ENCODE measurements at places on chromosomes 12 and 14.

- H3K4me3 ChIP-seq = no peak overlapping the region
- no peak for DNase-seq
- no peaks in the 10 kb centered on the region for H3K36me3 ChIP-seq
- no peak overlapping the region for H3K27ac ChIP-seq
These were observed 25.5 kb upstream of the COX6A1 start for GRCh38 chr12:120412421-120412820.

DNA sequence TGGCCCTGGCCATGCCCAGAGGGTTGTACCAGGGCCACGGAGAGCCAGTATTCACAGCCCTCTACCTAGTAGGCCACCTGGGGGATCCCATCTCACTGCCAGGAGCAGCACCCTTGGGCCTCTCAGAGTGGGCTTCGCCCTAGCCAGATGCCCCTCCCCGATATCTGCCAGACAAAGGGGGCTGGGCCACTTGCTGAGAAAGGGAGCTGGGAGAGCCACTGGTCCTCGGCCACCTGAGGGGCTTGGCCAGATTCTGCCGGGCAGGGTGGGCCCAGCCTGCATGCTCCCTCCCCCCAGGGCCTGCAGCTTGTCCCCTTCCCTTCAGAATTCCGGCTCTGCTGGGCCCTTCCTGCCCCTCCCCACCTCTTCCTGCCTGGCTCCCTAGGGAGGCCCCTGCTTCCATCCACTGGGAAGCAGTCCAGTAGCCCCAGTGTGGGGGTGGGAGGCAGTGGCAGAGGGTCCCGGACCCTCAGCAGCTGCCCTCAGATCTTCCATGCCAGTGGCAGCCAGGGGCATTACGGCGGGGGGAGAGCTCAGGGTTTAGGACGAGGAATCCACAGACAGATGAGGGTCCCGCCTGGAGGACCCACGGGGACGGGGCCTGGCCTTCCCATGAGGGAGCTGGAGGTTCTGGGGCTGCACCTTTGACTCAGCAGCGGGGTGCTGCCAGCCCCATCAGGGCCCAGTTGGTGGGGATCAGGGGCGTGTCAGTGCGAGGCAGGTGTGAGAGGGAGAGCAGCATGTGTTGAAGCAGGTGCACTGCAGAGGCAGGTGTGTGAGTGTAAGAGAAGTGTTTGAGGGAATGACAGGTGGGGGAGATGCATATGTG is 2.4 kb downstream of the CRIP2 start:
- peak overlapping the region; percentile 34 for H3K4me3 ChIP-seq
- H3K36me3 ChIP-seq = peaks cover 4% of the 10 kb centered on the region
- H3K4me1 ChIP-seq = peaks cover 24% of the 10 kb centered on the region
- peaks cover 20% of the 10 kb centered on the region for H3K27me3 ChIP-seq
- no peak for DNase-seq
- H3K27ac ChIP-seq = no peak overlapping the region

DNA sequence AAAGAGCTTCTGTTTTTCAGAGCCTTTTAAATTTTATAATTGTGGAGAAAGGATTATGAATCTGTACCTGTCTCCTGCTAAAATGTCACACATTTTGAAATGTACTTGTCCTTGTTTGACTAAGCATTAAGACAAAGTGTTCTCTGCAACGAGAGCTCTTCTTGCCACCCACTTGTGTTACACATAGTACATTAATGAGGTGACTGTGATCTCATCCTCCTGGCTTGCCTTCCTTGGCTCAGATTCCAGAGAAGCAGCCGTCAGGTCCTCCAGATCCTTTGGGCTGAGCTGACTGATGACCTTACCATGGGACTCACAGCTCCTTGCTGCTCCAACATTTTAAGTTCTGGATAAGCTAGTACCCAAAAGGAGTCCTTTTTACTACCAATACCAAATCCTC is 81.4 kb downstream of the BBS10 start:
- no peaks in the 10 kb centered on the region for H3K36me3 ChIP-seq
- no peak for DNase-seq
- H3K27ac ChIP-seq = no peak overlapping the region
- no peak overlapping the region for H3K4me3 ChIP-seq

- no peak overlapping the region for H3K4me3 ChIP-seq
- DNase-seq = no peak
- no peak overlapping the region for H3K27ac ChIP-seq
- no peaks in the 10 kb centered on the region for H3K36me3 ChIP-seq
- no peaks in the 10 kb centered on the region for H3K27me3 ChIP-seq
These were observed 34.2 kb downstream of the ABCC9 start for GRCh38 chr12:21906919-21907493.

GRCh38 chr12:115588131-115588530 is 689.4 kb downstream of the MED13L start:
- H3K27me3 ChIP-seq = peaks cover 6% of the 10 kb centered on the region
- DNase-seq = no peak
- H3K27ac ChIP-seq = no peak overlapping the region
- H3K4me3 ChIP-seq = no peak overlapping the region
- no peaks in the 10 kb centered on the region for H3K4me1 ChIP-seq

GRCh38 chr12:80935111-80935510 is 2.6 kb downstream of the LIN7A start:
- H3K27me3 ChIP-seq = peaks cover 30% of the 10 kb centered on the region
- H3K36me3 ChIP-seq = peaks cover 5% of the 10 kb centered on the region
- no peak for DNase-seq
- H3K4me3 ChIP-seq = no peak overlapping the region

GRCh38 chr14:54182419-54183045 is 214.3 kb upstream of the CDKN3 start:
- H3K36me3 ChIP-seq = no peaks in the 10 kb centered on the region
- no peak for DNase-seq
- H3K27me3 ChIP-seq = peaks cover 42% of the 10 kb centered on the region
- no peak overlapping the region for H3K4me3 ChIP-seq
- no peaks in the 10 kb centered on the region for H3K4me1 ChIP-seq
- no peak overlapping the region for H3K27ac ChIP-seq

GRCh38 chr12:3213188-3213587 is 136.0 kb downstream of the TSPAN9 start:
- H3K27me3 ChIP-seq = peaks cover 8% of the 10 kb centered on the region
- no peak for DNase-seq
- no peaks in the 10 kb centered on the region for H3K4me1 ChIP-seq
- no peaks in the 10 kb centered on the region for H3K36me3 ChIP-seq
- no peak overlapping the region for H3K27ac ChIP-seq

DNA sequence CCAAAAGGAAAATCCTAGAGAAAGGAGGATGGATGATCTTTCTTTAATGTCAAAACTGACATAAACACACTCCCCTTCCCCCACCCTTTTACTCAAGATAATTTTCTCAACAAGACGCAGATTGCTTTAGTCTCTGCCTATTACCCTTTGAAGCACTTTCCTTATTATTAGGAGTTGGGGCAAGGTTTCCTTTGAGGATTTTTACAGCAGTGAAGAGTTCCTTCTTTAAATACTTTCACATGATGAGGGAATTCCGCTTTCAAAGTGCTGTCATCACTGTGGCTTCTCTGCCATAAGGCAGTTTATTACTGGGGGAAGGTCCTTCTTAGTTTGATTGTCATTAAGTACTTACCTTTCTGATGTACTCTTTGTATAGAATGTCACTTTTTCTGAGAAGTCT is 172.1 kb downstream of the MSRB3 start:
- DNase-seq = no peak
- H3K4me1 ChIP-seq = no peaks in the 10 kb centered on the region
- H3K27me3 ChIP-seq = peaks cover 15% of the 10 kb centered on the region
- H3K27ac ChIP-seq = no peak overlapping the region

GRCh38 chr12:64673490-64674169 is 63.3 kb downstream of the RASSF3 start:
- H3K36me3 ChIP-seq = no peaks in the 10 kb centered on the region
- no peak for DNase-seq
- H3K4me1 ChIP-seq = peaks cover 92% of the 10 kb centered on the region
- H3K4me3 ChIP-seq = peak overlapping the region; percentile 92

DNA sequence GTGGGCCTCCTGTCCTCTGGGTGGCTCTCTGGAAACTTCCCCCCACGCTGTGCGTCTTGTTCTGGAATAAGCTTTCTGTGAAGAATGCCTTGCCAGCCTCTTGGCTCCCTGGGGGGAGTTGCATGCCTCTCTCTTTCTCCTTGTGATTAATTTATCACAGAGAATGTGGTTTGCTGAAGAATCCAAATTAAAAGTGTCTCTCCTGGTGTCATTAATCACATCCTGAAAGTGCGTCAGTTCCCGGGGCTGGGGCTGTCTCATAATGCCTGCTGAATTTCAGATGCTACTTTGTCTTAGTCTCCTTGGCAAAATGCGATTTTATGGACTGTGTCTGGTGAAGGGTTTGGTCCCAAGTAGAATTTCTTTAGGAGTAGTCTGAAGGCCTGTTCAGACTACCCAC is 787.7 kb upstream of the TMEM132C start:
- DNase-seq = no peak
- no peaks in the 10 kb centered on the region for H3K36me3 ChIP-seq
- no peak overlapping the region for H3K27ac ChIP-seq
- H3K4me1 ChIP-seq = no peaks in the 10 kb centered on the region

- H3K27me3 ChIP-seq = peaks cover 8% of the 10 kb centered on the region
- no peaks in the 10 kb centered on the region for H3K36me3 ChIP-seq
- no peak overlapping the region for H3K27ac ChIP-seq
- H3K4me1 ChIP-seq = no peaks in the 10 kb centered on the region
- H3K4me3 ChIP-seq = no peak overlapping the region
These were observed 19.9 kb upstream of the ADAMTS20 start for GRCh38 chr12:43571885-43572284.

- H3K27ac ChIP-seq = no peak overlapping the region
- H3K27me3 ChIP-seq = no peaks in the 10 kb centered on the region
- no peaks in the 10 kb centered on the region for H3K36me3 ChIP-seq
- no peak overlapping the region for H3K4me3 ChIP-seq
- no peak for DNase-seq
These were observed 21.4 kb downstream of the ABCB9 start for GRCh38 chr12:122944605-122945592.

DNA sequence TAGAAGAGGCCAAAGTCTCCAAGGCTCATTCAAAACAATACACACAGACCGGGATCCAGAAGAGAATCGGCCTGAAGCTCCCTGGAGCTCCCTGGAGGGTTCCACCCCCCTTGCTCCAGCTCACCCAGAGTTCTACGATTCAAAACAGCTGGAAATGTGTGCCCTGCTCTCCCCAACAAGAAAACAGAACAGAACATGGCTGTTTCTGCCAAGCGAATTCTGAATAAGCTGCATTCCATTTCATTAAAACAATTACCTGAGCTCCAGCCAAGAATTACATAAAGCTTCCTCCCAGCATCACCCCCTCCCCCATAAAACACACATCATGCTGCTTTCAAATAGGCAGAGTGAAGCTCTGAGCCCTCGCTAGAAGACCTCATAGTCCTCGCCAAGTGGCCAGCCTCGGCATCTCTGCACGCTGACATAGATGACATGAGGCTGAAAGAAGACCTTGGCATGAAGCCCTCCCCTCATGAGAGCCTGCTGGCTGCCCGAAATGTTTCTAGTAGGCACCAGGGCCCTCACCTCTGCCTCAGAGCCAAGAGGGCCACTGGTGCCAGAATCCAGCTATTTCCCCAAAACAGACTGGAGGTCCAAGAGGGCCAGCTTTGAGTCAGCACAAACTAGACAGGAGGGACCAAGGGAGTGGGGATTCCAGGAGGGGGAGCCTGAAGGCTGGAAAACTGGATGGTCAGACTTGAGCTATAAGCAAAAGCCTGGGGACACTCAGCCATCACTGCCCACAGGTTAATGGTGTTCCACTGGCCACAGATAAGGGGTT is 8.3 kb downstream of the PXN start:
- no peaks in the 10 kb centered on the region for H3K27me3 ChIP-seq
- H3K27ac ChIP-seq = no peak overlapping the region
- no peaks in the 10 kb centered on the region for H3K36me3 ChIP-seq
- peaks cover 84% of the 10 kb centered on the region for H3K4me1 ChIP-seq
- DNase-seq = no peak
- H3K4me3 ChIP-seq = no peak overlapping the region

DNA sequence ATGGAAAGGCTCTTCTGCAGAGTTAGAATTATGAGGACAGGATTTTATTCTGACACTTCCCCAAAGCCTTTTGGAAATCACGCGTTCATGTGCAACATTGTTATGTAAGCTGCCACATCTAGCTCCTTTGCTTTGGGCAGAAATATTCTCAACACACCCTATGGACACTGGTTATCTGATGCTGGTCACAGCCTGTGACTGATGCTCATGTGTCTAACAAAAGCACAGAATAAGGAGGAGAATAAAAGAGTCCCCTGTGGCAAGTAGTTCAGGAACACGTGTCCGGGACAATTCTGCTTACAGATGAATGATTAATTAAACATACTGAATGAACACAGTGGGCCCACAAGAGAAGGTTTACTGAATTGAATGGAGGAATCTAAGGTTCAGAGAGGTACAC is 22.1 kb downstream of the FOXN3 start:
- DNase-seq = no peak
- no peaks in the 10 kb centered on the region for H3K36me3 ChIP-seq
- H3K4me3 ChIP-seq = no peak overlapping the region
- H3K27ac ChIP-seq = no peak overlapping the region
- peaks cover 43% of the 10 kb centered on the region for H3K4me1 ChIP-seq

- H3K4me3 ChIP-seq = no peak overlapping the region
- H3K27ac ChIP-seq = no peak overlapping the region
- H3K36me3 ChIP-seq = no peaks in the 10 kb centered on the region
- DNase-seq = no peak
- H3K27me3 ChIP-seq = peaks cover 7% of the 10 kb centered on the region
- no peaks in the 10 kb centered on the region for H3K4me1 ChIP-seq
These were observed 42.9 kb downstream of the GPR135 start for GRCh38 chr14:59422069-59422881.

- H3K4me1 ChIP-seq = no peaks in the 10 kb centered on the region
- H3K4me3 ChIP-seq = no peak overlapping the region
- no peaks in the 10 kb centered on the region for H3K36me3 ChIP-seq
- no peaks in the 10 kb centered on the region for H3K27me3 ChIP-seq
These were observed 160.0 kb downstream of the KCNA5 start for GRCh38 chr12:5203720-5204119.

All from activated T-cell treated with anti-CD3 and anti-CD28 coated beads, Interleukin-2, amount 50 U/mL, for 72 hours (primary cell).